ENCODE measurements at places on chromosomes 5 and 9.

GRCh38 chr5:107472620-107473064 is 198.1 kb downstream of the EFNA5 start:
- no peak for DNase-seq
- no peaks in the 10 kb centered on the region for H3K36me3 ChIP-seq
- no peak overlapping the region for H3K27ac ChIP-seq
- H3K4me1 ChIP-seq: peaks cover 25% of the 10 kb centered on the region
- no peak overlapping the region for H3K4me3 ChIP-seq

DNA sequence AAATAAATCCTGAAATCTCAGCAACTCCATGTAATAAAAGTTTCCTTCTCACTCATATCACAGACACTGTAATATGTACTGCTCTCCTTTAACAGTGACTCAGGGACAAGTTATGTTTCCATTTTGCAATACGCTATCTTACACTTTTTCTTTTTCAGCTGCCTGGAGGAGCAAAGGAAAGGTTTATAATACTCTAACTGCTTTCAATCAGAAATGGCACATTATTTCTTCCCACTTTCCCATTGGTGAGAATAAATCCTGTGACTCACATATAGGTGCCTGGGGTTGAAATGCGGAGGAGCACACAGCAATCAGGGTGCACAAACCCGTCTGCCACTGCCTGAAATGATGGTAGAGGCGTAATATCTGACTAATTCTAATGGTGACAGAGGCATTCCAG is 186.6 kb downstream of the HINT1 start:
- no peak for DNase-seq
- no peaks in the 10 kb centered on the region for H3K27me3 ChIP-seq
- no peak overlapping the region for H3K27ac ChIP-seq
- no peak overlapping the region for H3K4me3 ChIP-seq

DNA sequence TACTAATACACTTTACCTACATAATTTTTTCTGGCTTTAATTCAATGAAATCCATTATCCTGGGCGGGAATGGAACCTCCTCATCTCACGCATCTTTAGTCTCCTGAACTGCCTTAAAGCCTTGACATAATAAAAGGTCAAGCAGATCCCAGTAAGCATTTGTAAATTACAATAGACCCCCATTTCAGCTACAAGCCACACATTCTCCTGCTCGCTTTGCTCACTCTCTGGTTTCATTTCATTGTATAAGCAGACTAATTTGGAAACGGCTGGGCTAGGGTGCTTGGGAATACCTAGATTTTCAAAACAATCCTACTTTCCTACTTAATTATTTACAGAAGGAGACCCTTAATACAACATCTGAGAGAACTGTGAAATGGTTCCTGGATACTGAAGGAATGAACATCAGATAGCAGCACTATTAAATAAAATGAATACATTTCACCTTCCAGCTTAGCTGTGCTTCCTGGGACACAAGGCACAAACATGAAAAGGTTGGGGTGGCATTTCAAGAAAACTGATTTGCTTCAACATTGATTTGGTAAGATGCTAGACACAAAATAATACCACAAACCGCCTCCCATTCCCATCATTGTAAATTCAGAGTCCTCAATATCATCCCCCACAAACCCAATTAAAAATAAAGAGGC is 1.5 kb downstream of the JAKMIP2 start:
- H3K36me3 ChIP-seq: peaks cover 3% of the 10 kb centered on the region
- H3K4me3 ChIP-seq: no peak overlapping the region
- H3K27me3 ChIP-seq: peaks cover 2% of the 10 kb centered on the region

GRCh38 chr5:132059043-132059695 is 1.3 kb upstream of the IL3 start:
- H3K27me3 ChIP-seq: no peaks in the 10 kb centered on the region
- no peak for DNase-seq
- H3K36me3 ChIP-seq: no peaks in the 10 kb centered on the region
- H3K4me3 ChIP-seq: no peak overlapping the region
- no peaks in the 10 kb centered on the region for H3K4me1 ChIP-seq
- no peak overlapping the region for H3K27ac ChIP-seq

DNA sequence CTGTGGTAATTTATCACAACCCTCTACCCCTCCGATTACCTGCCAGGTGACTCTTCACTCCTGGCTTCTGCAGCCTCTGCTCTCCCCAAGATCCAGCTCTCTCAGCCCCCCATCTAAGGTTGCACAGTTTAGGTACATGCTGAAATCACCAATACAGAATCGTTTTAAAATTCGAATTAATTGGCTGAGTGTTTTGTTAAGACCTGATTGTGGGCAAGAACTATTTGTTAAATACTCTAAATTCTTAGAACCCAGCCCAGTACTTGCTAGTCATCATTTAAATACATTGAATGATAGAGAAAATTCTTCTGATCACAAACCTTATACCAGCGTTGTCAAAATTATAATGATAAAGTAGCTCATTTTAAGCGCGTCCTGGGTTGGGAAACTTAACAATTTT is 147.5 kb upstream of the CDKN2B start:
- no peak overlapping the region for H3K4me3 ChIP-seq
- H3K27ac ChIP-seq: no peak overlapping the region
- H3K36me3 ChIP-seq: no peaks in the 10 kb centered on the region
- no peaks in the 10 kb centered on the region for H3K4me1 ChIP-seq

DNA sequence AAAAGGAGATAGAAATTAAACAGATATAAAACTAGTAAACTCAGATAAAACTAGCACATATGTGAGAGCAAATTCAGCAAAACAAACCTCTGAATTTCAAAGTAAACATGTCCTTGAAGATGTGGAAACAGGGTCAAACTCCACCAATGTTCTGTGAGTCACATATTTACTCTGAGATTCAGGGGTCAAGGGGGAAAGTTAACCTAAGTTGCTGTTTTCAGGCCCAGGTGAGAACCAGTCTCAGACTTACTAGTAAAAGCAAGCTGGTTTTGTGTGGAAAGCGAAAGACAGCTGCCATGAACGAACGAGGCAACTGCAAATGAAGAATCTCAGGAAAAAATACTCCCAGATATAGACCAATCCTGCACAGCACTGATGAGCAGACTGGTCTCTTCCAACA is 29.0 kb downstream of the PSMB7 start:
- peaks cover 11% of the 10 kb centered on the region for H3K4me1 ChIP-seq
- DNase-seq: no peak
- no peak overlapping the region for H3K4me3 ChIP-seq
- H3K36me3 ChIP-seq: peaks cover 26% of the 10 kb centered on the region

- peaks cover 48% of the 10 kb centered on the region for H3K27me3 ChIP-seq
- H3K4me1 ChIP-seq: peaks cover 7% of the 10 kb centered on the region
- no peak for DNase-seq
- no peak overlapping the region for H3K4me3 ChIP-seq
- no peak overlapping the region for H3K27ac ChIP-seq
- no peaks in the 10 kb centered on the region for H3K36me3 ChIP-seq
Observed at GRCh38 chr5:150303070-150303615, 438 bp upstream of the ARSI start.

DNA sequence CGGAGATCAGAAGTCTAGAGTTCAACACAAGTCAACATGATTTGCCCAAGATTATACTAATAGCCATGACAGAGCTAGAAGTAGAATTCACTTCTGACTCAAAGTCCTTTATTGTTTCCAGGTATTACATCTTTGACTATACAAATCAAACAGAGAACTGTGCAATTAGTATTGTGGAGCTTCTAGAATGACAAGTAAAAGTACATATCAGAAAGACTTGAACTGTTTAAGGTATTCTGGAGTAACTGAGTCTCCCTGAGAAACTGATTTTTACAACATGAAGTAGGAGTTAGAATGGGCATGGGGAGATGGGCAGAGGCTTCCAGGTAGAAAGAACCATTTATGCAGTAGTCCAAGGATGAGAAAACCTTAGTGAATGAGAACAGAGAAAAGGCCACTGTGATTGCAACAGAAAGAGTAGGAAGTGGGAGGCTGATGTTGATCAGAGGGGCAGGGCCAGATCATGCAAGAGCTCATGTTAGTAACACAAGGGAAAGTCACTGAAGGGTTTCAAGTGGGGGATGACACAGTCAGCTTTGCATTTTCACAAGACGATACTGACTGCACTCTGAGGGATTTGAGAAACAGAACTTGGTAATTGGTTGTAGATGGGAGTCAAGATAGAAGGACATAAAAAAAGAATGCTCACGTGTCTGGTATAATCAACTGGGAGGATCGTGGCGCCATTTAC is 280.7 kb downstream of the RFX3 start:
- H3K27me3 ChIP-seq: no peaks in the 10 kb centered on the region
- H3K4me3 ChIP-seq: no peak overlapping the region
- no peak overlapping the region for H3K27ac ChIP-seq
- H3K36me3 ChIP-seq: no peaks in the 10 kb centered on the region
- DNase-seq: no peak

DNA sequence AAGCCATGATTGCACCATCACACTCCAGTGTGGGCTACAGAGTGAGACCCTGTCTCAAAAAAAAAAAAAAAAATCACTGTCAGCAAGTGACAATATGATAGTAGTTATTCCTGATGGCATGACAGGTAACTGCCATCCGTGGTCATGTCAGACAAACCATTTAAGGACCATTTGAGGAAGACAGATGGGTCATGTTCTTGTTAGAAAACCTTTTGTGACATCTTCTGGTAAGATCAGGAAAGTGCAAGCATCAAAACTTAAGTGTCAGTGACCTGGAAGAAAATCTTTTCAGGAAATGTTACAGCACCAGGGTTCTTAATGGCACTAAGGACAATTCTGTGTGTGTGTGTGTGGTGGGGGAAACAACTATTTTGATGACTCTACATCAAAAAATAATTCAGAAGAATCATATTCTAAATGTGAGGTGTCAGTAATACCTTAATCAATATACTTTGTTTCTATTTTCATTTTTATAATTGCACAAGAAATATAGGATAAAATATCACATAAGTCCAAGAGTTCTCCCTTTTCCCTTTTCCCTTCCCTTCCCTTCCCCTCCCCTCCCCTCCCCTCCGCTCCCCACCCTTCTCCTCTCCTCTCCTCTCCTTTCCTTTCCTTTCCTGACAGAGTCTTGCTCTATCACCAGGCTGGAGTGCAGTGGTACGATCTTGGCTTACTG is 17.8 kb downstream of the SLC38A9 start:
- no peak for DNase-seq
- H3K4me1 ChIP-seq: no peaks in the 10 kb centered on the region
- no peak overlapping the region for H3K4me3 ChIP-seq
- H3K27ac ChIP-seq: no peak overlapping the region
- peaks cover 2% of the 10 kb centered on the region for H3K36me3 ChIP-seq
- H3K27me3 ChIP-seq: no peaks in the 10 kb centered on the region

DNA sequence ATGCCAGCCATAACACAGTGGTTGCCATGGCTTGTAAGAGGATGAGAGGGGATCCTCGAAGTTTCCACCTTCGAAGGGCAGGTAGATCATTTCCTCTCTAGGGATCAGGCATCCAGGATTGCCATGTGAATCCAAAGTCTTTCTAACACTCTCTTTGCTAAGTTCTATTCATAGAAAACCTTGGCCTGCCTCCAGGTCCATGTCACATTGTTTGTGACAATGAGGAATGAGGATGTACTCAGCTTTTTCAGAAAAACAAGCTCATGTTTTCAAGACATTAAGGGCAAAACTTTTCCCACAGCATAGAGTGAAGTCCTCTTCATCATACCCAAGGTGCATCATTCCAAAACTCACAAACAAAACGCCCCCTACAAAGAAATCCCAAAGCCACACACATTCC is 19.6 kb downstream of the ESM1 start:
- H3K4me3 ChIP-seq: no peak overlapping the region
- no peak for DNase-seq
- H3K27me3 ChIP-seq: no peaks in the 10 kb centered on the region

GRCh38 chr5:31186672-31187267 is 6.7 kb upstream of the CDH6 start:
- no peaks in the 10 kb centered on the region for H3K27me3 ChIP-seq
- H3K36me3 ChIP-seq: no peaks in the 10 kb centered on the region
- DNase-seq: no peak
- no peak overlapping the region for H3K4me3 ChIP-seq
- no peaks in the 10 kb centered on the region for H3K4me1 ChIP-seq

GRCh38 chr9:95433096-95433819 is 83.5 kb downstream of the PTCH1 start:
- DNase-seq: no peak
- H3K36me3 ChIP-seq: no peaks in the 10 kb centered on the region
- no peaks in the 10 kb centered on the region for H3K27me3 ChIP-seq
- no peak overlapping the region for H3K27ac ChIP-seq
- H3K4me1 ChIP-seq: no peaks in the 10 kb centered on the region

- no peaks in the 10 kb centered on the region for H3K36me3 ChIP-seq
- no peaks in the 10 kb centered on the region for H3K27me3 ChIP-seq
Observed at GRCh38 chr9:17130291-17130690, 4.5 kb upstream of the CNTLN start.

GRCh38 chr5:38165435-38165834 is 92.9 kb upstream of the EGFLAM start:
- H3K36me3 ChIP-seq: no peaks in the 10 kb centered on the region
- no peak for DNase-seq
- no peak overlapping the region for H3K4me3 ChIP-seq

- peaks cover 4% of the 10 kb centered on the region for H3K27me3 ChIP-seq
- H3K4me1 ChIP-seq: peaks cover 2% of the 10 kb centered on the region
- no peak for DNase-seq
- no peak overlapping the region for H3K27ac ChIP-seq
- H3K36me3 ChIP-seq: no peaks in the 10 kb centered on the region
Observed at GRCh38 chr5:127003798-127004495, 26.4 kb downstream of the MARCHF3 start.

- H3K27ac ChIP-seq: no peak overlapping the region
- H3K36me3 ChIP-seq: no peaks in the 10 kb centered on the region
- H3K4me1 ChIP-seq: peaks cover 5% of the 10 kb centered on the region
- no peak for DNase-seq
Observed at GRCh38 chr5:152532714-152533113, 127.6 kb upstream of the NMUR2 start.

DNA sequence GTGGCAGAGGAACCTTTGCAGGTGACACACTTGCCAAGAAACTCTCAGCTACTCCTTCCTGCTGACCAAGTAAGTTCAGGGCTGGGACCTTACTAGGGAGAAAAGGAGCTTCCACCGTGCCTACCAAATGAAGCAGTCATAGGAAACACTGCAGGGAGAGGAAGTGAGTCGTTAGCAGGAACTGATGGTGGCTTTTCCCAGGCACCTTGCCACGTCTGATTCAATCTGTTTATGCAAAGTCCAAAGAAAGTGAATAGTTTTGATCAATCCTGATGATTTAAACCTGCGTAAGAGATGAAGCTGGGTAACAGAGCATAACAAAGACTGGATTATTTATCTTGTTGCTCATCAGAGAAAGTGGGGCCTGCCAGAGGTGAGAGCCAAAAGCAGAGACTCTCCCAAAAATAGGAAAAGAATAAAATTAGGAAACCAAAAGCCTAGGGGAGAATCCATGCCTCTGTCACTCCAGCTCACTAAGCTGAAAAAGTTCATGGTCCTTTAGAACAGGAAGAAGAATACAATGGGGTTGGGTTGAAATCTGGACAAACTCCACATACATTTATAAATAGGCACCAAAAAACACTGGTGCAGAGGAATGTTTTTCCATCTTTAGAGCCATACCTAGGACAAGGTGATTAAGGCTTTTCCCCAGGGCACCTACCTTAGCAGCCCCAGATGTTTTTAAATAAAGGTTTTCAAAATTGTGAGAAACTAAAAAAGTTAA is 9.3 kb upstream of the PFDN1 start:
- no peak overlapping the region for H3K4me3 ChIP-seq
- no peak overlapping the region for H3K27ac ChIP-seq
- H3K4me1 ChIP-seq: no peaks in the 10 kb centered on the region
- no peak for DNase-seq
- H3K36me3 ChIP-seq: no peaks in the 10 kb centered on the region
- peaks cover under 1% of the 10 kb centered on the region for H3K27me3 ChIP-seq

Measured in T-cell (primary cell).